Stimulated activated CD8-positive, alpha-beta memory T cell treated with anti-CD3 and anti-CD28 coated beads, Interleukin-2, amount 100 ng/mL, for 48 hours (primary cell): ENCODE measurements at places on chromosomes 7 and 10.

DNA sequence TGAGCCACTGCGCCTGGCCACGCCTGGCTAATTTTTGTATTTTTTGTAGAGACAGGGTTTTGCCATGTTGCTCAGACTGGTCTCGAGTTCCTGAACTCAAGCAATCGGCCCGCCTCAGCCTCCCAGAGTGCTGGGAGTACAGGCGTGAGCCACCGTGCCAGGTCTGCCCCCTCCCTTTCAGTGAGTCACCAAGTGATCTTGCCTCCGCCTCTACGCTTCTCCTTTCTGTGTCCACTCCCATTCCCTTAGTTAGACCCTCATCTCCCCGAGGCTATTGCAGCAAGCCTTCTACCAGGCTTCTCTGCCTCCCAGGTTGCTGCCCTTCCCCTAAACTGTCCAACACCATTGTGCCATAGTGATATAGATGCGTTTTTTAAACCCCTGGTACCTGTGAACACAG, 32.9 kb downstream of the CDC123 start:
- no peak for DNase-seq

DNA sequence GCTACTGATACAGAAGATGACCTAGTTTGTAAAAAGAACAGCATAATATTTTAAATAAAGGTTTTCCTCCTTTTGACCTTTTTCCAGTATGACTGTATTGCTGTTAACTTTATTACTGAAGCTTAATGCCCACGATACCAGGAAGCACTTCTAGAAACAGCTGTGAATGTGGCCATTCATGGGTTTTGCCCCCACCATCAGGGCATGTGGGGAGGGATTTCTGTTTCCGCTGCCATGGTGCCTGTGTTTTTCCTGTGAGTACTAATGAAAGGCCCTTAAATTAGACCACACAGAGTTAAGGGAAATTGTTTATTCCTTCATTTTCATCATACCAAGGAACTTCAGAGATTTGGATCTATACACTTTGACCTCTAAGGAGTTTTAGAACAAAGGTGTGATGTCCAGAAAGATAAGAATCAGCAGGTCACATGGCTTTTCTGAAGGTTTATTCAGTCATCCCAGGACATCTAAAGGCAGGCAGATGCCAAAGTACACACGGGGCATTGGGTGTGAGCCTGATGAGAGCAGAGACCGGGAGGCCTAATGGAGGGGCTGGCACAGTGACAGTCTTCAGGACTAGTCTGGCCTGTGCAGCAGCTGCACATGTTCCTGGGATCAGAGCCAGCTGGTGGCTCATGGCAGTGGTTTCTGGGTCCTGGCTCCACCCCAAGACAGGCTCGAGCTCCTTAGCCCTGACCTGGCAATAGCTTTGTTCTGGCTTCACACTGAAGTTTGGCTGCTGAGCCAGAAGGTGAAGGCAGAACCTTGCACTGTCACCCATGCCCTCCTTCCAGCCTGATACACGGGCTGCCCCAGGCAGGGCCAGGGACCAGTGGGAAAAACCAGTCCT, 190.9 kb downstream of the REEP3 start:
- DNase-seq: no peak

DNA sequence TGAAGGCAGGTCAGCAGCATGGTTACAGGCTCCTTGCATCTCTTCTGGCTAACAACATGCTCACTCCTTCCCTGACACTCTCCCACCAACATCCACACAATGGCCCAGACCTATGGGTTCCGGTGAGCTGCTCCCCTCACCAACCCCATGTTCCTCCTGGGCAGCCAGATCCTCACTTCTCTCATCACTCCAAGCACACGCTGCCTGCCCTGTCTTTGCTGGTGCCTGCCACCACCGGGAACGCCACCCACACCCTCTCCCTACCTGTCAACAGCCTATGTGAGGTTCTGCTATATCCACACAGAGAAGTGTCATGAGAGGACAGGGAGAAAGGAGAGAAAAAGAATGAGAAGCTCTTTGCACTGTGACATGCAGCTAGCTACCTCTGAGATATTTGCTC, 14.6 kb downstream of the PARP12 start:
- no peak for DNase-seq

DNA sequence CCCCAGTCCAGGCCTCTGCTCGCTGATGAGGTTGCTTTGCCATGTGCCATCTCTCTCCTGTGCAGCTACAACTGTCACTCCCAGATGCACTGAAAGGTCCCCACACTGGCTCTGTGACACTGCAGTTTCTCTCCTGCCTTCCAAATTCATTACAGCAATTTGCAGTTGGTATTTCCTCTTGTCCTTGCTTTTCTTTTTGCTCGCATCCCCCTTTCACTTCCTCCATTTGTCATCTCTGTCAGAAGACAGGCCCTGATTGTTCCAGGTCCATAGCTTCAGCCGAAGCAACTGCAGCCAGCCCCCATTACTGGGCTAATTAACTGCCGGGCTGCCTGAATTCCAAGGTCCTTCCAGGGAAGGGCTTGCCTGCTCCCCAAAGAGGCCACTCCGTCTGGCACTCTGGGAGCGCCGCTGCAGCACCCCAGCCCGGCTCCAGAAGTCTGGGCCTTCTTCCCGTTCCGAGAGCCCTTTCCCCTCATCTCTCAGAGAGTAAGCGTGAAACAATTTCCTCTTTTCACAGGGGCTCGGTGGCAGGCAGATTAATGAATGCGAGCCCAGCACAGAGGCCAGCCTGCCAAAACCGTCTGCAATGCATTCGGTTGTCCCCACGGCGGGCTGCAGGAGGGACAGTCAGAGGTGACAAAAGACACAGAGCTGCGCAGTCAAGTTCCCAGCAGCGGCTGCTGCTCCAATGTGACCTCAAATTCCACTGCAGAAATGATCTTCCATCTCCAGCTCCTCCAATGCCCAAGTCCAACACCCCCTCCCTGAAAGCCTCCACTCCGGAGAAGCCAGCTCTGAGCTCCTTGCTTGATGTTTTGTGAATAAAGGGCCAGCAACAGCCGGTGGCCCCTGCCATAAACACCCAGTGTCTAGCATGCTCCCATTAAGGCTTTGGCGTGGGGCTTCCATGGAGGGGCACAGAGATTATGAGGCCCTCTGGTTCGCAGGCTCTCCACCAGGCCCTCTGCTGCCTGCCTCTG, 279.4 kb upstream of the HABP2 start:
- no peak for DNase-seq

- DNase-seq: no peak
These were observed 14.2 kb upstream of the POR start for GRCh38 chr7:75900617-75901315.

GRCh38 chr10:101840102-101840684, 3.4 kb downstream of the KCNIP2 start:
- DNase-seq: no peak

GRCh38 chr10:93437946-93438612, 44.1 kb downstream of the MYOF start:
- DNase-seq: no peak

DNA sequence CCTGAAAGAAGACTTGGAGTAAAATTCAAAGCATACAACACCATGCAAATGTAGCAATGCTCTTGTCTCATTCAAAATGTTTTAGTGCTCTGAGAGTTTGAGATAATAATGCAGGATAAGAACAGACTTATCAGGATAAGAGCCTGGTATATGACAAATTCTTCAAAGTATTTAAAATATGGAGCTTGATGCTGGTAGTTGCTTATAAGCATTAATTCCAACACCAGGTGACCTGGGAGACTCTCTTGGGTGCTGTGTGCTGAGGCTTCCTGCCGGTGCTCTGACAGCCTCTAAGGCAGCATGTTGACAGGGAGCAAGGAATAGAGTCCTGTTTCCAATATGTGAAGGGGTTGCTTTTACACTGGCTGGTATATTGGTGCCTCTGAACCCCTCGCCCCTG, 34.8 kb upstream of the SLC26A5 start:
- DNase-seq: no peak

DNA sequence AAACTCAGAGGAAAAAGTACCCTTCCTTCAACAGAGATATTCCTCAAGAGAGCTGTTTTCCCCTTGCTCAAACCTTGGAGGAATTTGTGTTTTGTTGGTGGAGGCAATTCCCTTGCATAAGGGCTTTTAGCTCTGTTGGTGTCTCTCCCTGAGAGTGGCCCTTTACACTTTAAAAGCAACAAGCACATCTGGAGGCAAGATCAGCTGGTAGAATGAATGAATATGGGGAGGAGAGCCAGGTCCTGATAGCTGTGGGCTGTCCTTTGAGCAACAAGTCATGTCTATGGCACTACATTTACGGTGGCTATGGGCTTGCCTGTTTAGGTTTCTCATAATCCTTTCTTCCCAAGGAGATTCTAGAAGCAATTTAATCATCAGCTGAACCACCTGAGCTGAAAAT, 384.0 kb downstream of the SORCS3 start:
- no peak for DNase-seq

DNA sequence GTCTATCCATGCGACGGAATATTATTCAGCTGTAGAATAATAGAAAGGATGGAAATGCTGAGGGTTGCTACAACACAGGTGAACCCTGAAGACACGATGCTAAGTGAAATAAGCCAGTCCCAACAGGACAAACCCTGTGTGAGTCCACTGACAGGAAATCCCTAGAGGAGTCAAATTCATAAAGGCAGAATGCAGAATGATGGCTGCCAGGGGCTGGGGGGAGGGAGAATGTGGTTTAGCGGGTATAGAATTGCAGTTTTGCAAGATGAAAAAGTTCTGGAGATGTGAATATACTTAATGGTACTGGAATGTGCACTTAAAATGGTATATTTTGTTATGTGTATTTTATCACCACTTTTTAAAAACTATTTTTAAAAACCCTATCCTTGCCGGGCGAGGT, 36.9 kb upstream of the DOCK1 start:
- DNase-seq: no peak

- DNase-seq: no peak
These were observed 167.0 kb downstream of the FANK1 start for GRCh38 chr10:126063353-126063791.

DNA sequence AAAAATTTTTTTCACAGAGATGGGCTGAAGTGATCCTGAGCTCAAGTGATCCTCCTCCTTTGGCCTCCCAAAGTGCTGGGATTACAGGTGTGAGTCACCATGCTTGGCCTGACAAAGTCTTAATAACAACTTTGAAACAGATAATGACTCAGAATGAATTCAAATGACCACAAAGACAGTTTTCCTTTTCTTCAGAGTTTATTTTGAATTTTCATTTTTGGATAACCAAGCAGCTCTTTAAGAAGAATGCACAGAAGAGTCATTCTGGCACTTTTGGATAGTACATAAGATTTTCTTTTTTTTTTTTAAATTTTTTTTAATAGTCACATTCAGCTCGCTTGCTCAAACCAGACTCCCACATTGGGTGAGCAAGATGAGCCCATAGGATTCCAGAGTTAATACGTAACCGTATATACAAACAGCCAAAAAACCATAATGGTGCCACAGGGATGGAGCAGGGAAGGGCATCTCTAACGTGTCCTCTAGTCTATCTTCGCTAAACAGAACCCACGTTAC, 43.0 kb upstream of the NMT2 start:
- no peak for DNase-seq

DNA sequence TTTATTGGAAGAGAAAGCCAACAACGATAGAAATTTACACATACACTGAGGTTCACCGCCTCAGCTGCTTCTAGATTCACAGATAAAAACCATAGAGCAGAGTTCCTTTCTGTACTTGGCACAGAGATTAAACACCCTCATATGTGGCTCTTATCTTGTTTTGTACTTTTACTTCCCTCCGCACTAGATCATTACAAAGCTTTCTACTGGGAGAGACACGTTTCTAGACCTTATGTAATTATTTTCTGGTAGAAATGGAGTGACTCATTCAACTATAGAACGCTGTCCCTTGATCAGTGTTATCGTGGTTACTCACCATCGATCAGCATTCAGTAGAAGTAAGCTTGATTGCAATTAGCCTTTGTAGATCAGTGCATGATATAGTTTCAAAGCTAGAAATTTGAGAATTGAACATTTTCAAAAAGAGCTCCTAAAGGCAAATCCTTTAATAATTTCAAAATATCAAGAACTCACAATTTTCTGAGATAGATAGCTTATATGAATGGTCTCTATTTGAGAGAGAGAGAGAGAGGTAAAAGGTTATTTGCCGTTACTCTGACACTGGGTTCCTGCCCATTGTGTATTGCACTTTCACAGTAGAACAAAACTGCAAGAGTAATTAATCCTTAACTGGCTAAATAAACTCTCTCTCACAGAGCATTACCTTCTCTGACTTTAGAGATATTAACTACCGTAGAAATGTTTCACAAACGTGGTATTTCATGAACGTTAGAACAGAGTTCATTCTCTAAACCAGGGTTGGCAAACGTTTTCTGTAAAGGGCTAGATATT, 26.1 kb upstream of the DNAJC1 start:
- no peak for DNase-seq

DNA sequence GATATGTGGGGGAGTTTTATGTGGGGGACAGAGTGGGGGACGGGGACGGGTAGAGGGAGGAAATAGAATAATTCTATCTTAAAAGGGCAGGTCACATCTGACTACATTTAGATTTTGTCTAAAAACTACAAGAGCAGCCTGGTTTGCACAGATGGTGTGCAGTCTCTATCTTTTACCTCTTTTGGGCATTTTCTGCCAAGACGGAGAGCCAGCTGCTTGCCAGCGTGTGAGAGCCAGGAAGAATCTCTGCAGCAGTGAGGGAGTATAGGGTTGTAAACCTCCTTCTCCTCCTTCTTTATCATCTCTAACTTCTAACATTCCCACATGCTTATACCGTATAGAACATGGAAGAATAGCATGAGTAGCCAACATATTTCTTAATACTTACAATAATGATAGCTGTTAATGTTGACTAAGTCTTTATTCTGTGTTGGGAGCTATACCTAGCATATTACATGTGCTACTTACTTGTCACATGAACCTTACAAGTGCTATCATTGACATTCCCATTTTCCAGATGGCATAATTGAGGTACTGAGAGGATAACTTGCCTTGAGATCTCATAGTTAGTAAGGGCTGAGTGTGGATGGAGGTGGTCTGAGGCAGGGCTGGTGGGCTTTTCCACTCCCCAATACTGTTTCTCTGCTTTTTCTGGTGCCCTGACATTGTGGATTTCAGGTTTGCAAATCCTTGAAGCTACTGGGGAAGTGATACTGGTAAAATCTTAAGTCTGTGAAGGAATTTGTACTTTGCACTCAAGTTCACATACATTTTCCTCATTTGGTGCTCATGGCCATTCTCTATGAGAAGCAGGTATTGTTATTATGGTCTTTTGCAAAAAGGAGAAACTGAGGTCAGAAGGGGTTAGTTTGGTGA, 1.1 kb downstream of the ENTPD1 start:
- no peak for DNase-seq

- no peak for DNase-seq
These were observed 35.9 kb upstream of the CCSER2 start for GRCh38 chr10:84292502-84292901.
